C1 segment of cervical spinal cord (tissue), 14 donors: ENCODE measurements at places on chromosomes 2 and 18.
A peak's percentile ranks its signal among the peaks of the same experiment; 100 is the strongest.

- DNase-seq, result no peak
These were observed 339.8 kb downstream of the CYP26B1 start for GRCh38 chr2:71807581-71808451.

- no peak for DNase-seq
These were observed 297.4 kb upstream of the MGAT5 start for GRCh38 chr2:133956434-133956935.

DNA sequence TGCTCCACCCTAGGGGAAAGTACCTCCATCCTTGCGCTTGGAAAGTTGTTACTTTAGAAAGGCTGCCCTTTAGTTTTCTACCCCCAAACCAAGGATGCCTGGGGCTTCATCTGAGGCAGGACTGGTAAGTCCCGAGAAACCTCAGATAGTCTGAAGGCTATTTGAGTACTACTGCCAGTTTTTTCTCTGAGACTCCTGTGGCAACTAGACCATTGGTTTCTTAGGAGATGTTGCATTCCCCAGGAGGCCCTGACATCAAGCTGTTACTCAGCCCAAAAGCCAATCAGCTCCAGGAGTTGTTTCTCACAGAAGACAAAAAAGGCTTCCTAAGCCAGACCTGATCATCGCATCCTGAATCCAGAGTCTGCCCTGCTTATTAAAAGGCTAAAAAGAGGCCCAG is 67.2 kb downstream of the COLEC12 start:
- DNase-seq, result no peak

DNA sequence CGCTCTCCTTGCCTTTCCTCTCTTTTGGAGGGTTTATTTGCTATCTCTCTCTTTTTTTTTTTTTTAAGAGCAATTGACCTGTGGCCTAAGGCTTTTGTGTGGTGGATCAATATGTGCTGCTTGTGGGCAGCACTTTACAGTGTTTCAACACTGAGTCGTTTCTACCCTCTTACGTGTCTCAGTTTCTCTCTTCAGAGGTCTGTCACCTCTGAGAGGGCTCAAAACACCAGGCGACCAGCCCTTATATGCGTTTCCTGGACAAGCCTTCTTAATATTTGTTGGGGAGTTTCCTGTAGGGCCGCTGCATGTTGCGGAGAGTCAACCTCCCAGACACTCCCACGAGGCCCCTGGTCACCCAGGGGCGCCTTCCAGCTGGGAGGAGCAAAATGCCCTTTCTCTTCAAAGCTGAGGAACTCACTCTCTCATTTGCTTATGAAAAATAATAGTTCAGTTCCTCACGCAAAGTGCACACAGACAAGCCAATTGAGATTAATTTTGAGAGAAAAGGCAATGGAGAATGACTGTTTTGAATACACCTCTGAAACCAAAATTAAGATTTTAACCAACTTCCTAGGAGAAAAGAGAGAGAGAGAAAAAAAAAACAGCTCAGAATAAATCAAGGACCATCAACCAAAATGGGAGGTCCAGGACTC is 96.3 kb upstream of the B3GNT2 start:
- no peak for DNase-seq

GRCh38 chr2:204110751-204111516 is 174.4 kb downstream of the ICOS start:
- no peak for DNase-seq

- DNase-seq, result no peak
These were observed 494.7 kb downstream of the BCL11A start for GRCh38 chr2:60058781-60059180.

GRCh38 chr2:43737097-43737854 is 36.6 kb upstream of the DYNC2LI1 start:
- no peak for DNase-seq

DNA sequence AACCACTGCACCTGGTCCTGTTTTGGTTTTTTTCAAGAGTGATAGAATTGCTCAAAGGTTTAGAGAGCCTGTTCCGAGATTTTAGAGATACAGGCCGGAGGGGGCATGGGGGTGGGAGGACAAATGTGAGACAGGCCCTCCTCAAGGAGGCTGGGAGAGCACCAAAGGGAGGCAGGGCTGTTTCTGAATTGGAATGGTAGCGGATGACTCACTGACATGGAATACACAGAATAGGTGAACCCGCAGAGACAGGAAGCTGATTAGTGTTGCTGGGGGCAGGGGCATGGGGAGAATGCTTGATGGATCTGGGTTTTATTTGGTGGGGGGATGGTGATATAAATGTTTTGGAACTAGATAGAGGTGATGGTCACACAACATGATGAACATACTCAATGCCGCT is 111.0 kb upstream of the MGAT5 start:
- DNase-seq, result no peak

GRCh38 chr2:102065675-102066252 is 74.0 kb downstream of the IL1R2 start:
- DNase-seq, result no peak

- no peak for DNase-seq
These were observed 116.0 kb downstream of the PLA2R1 start for GRCh38 chr2:159946326-159946999.

DNA sequence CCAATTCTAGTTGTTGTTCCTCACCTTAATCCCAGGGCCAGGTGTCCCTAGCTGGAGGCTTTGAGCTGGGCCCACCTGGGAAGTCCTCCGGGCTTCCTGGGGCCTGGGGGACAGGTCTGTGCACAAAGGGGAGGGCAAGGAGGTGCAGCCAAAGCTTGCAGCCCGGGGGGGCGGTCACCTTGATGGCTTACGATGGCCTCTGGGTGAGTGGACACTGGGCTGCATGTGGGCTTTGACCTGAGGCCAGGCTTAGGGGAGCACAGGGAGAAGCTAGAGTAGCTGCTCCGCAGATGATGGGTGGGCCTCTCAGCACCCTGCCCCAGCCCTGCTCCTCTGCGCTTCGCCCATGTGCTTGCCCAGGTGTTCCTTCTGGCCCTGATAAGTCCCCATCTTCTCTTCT is 41.8 kb upstream of the HAAO start:
- DNase-seq, result no peak

DNA sequence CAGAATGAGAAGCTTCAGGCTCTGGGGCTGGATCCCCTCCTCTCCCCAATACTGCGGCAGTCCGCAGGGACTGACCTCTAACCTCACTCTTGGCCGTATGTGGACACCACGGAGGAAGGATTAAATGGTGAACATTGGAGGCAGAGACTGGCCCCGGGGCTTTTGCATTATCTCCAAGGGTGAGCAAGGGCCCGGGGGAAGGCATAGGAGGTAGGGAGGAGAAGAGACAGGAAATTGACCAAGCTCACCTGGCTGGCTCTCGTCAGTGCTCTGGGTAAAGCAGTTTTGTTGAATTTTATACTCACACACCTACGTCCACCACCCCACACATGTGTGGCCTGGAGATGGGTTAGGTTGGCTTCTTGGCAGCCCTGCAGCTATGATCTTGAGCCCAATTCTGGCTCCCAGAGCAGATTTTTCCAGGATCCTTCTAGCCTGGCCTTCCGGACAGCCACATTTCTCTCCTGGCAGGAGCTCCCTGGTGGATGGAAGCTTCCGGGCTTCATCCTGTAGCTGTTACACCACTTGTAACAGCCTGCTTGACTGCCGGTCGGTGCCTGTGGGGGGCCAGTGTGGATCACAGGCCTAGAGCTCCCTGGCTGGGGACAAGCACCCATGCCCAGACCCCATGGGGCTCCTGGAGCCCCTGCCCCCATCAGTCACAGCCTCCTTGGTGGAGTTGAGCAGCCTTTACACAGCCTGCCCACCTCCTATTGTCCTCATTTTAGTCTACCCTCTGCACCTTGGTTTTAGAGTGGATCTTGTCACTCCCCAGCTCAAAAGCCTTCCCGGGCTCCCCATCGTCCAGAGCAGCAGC is 7.6 kb downstream of the ITM2C start:
- DNase-seq, result no peak

GRCh38 chr2:59076079-59076619 is 835.0 kb upstream of the FANCL start:
- DNase-seq, result no peak

DNA sequence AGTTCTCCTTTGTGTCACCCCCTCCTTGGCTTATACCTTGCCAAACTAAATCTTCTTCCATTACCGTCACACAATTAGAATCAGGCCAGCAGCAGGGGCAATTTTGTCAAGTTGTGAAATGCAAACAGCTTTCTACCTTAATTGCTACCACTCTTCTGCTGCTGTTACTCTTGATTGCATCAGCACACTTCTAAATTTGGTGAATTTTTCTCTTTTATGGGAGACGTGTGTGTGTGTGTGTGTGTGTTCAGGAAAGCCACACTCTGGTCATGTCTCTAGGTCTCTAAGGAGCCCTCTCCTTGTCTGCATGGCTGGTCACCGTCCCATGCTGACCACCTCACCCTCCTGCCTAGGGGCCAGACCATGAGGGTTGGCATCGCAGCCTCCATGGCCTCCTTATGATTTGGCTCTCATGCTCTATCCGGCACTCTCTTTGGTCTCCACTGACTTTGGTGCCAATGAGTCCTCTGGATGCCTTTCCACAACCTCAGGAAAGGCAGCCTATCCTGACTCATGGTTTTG is 87.7 kb downstream of the GATA6 start:
- DNase-seq, result no peak

- no peak for DNase-seq
These were observed 614 bp upstream of the FKBP1B start for GRCh38 chr2:24048769-24049484.

DNA sequence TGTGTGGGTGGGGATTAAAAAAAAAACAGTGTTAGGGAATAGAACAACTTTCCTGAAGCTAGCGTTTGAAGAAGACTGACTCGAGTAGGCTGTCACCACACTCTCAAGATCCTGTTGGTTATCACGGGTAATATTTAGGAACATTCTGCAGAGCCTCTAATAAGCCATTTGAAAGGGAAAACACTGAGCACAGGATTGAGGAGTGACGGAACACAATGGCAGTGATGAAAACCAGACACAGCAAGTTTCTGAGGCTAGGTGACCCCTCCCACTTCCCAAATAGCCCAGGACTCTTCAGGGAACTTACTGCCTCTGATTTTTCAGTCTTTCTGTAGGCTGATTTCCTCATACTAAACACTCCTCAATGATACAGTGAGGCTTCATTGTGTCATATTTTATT is 88.2 kb upstream of the TMEM200C start:
- DNase-seq, result no peak

GRCh38 chr2:61727746-61728145 is 126.1 kb downstream of the FAM161A start:
- DNase-seq, result no peak

- DNase-seq, result no peak
These were observed 254.8 kb downstream of the MYCN start for GRCh38 chr2:16194931-16195680.

DNA sequence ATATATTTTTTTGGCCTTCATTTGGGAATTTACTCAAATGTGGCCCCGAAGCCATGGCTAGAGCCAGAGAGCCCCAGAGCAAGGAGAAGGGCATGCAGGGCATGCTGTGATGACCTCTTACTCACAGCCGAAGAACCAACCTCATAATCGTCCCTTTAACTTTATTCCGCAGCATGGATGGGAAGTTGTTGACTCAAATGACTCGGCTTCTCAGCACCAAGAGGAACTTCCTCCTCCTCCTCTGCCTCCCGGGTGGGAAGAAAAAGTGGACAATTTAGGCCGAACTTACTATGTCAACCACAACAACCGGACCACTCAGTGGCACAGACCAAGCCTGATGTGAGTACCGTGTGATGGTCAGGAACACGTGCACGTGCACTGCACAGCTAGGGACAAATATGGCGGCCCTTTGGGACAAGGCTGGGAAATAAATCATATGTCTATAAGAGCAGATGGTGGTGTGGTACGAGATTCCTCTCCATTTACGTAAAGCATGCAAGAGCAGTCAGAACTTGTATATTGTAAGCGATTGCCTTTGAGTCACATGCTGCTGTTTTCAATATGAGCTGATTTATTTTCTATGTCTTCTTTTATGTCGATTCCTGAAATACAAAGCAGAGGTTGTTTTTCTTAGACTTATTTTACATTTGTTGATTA is 280.9 kb downstream of the NEDD4L start:
- DNase-seq, result no peak

- DNase-seq, result no peak
These were observed 27.4 kb downstream of the HS6ST1 start for GRCh38 chr2:128291161-128291843.

DNA sequence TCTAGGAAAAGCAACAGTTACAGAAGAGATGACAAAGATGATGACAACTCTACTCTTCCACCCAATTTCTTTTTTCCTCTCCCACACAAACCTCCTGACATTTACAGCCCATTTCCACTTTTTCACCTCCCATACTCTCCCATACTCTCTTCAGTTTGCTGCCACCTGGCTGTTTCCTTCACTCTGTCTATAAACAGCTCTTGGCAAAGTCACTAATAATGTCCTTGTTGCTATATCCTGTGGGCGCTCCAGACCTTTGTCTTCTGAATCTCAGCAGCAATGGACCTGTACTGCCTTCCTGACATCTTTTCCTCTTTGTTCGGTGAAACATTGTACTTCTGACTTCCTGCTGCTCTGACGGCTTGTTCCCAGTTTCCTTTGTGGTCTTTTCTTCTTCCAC is 60.7 kb upstream of the CAVIN2 start:
- DNase-seq, result no peak

DNA sequence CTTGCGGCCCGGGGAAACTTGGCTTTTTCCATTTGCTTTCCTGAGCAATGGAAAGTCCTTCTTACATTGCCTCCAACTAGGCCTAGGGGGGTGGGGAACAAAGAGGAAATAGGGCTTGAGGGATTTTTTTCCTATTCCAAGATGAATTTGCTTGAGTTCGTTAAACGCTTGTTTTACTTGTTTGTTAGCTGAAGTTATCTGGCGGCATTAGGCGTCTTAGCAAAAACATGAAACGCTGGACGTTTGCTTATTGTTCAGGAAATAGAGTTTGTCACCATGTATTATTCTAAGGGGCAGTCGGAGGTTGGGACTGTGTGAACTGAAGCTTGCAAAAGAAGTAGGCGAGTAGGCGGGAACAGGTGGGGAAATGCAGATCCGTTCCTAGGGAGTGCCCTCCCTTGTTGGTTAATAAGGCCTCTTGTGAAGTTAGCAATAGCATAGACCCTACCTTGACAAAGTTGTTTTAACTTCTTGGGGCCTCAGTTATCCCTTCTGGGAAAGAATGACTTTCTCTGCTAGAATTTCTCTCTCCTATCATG is 1.9 kb downstream of the CABLES1 start:
- no peak for DNase-seq

DNA sequence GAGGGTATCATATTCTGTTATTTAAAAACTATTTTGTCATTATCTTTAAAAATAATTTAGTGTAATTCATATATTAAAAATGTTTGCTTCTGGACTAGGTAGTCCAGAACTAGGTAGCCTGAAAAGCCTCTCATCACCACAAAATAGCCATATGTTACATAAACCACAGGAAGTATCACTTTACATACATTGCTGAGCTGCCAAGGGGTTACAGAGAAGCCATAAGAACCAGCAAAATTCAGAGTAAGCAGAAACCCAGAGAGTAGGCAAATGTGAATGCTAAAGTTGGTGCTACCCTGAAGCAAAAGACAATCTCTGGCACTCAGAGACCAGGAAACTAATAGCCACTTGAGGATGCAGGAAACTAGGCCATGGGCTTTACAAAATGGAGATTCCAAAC is 60.9 kb downstream of the LOXHD1 start:
- DNase-seq, result no peak

DNA sequence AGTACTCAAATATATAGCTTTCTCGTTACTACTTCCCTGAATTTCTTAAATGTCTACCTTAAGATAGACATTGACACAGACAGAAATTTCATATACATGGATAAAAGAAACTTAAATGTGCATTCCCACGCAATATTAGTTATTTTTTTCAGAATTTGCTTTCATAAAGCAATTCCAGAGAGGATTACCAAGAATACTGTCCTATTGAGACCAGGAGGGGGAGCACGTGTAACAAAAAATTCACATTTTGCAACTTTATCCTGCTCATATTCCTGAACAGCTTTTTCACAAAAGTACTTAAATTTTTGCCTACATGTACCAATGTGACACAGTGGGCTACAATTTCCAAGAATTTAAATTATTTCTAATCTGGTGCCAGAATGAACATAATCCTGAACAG is 30.7 kb upstream of the ERCC3 start:
- peak; percentile 3 for DNase-seq
